ENCODE measurements at places on chromosomes 1 and 21. TPM values are rescaled to one million over a fixed set of nuclear protein-coding genes. Genes with fewer than 3 reads are reported as not detected.

Gene RBBP5
- 23.4 TPM for total RNA-seq

Gene SYPL2
- not detected for total RNA-seq

Gene PTPRF
- total RNA-seq: 0.68 TPM

Gene LAMTOR2
- 62.0 TPM for total RNA-seq

Gene KRTAP12-2
- not detected for total RNA-seq

Gene TRIM58
- total RNA-seq: 0.61 TPM

Gene FAM78B
- 0.86 TPM for total RNA-seq

Gene SH2D5
- 0.32 TPM for total RNA-seq

Gene SLFNL1
- 0.20 TPM for total RNA-seq

Gene ACBD6
- total RNA-seq: 41.8 TPM

Gene PLCH2
- total RNA-seq: 14.0 TPM

Gene KCNJ10
- not detected for total RNA-seq

Gene FAAH
- total RNA-seq: 4.1 TPM

Gene LCE1E
- not detected for total RNA-seq

Gene F3
- not detected for total RNA-seq

Gene SPRR2F
- not detected for total RNA-seq

Gene LYSMD1
- 2.9 TPM for total RNA-seq

Gene CNIH4
- total RNA-seq: 42.9 TPM

Gene MRPL39
- total RNA-seq: 31.6 TPM

Gene ADAMTS4
- 2.4 TPM for total RNA-seq

Gene VTCN1
- total RNA-seq: not detected

Gene ABCB10
- total RNA-seq: 31.2 TPM

Gene TCHHL1
- total RNA-seq: not detected

Gene GBP7
- not detected for total RNA-seq

Gene HJV
- not detected for total RNA-seq

Gene USH2A
- total RNA-seq: not detected

Gene SPRR2A
- not detected for total RNA-seq

Gene CTXND2
- total RNA-seq: not detected

Gene ITLN2
- not detected for total RNA-seq

Gene XKR8
- 10.2 TPM for total RNA-seq

Gene NKAIN1
- 0.07 TPM for total RNA-seq

Gene S100A7
- total RNA-seq: not detected

Gene CPTP
- 20.4 TPM for total RNA-seq

Gene CLCA1
- not detected for total RNA-seq

Gene VWA1
- total RNA-seq: 1.6 TPM

Gene PADI3
- not detected for total RNA-seq

Gene ELF3
- 0.61 TPM for total RNA-seq

Gene MYOM3
- not detected for total RNA-seq

Gene GPATCH2
- 12.0 TPM for total RNA-seq

Gene NHLH2
- total RNA-seq: not detected

Gene LAPTM5
- total RNA-seq: 477 TPM

Gene CFAP74
- not detected for total RNA-seq

Gene NBPF4
- total RNA-seq: 0.51 TPM

Gene POLR3C
- total RNA-seq: 32.8 TPM

All from T-helper 1 cell treated with Interleukin-12 subunit alpha and Interleukin-12 subunit beta and Interleukin-4 antibody, amounts not matched to agents 30 ng/mL and 1 ng/mL, for 36 hours (primary cell).